Brain microvascular endothelial cell (primary cell): ENCODE measurements at places on chromosomes 7 and 10.

DNA sequence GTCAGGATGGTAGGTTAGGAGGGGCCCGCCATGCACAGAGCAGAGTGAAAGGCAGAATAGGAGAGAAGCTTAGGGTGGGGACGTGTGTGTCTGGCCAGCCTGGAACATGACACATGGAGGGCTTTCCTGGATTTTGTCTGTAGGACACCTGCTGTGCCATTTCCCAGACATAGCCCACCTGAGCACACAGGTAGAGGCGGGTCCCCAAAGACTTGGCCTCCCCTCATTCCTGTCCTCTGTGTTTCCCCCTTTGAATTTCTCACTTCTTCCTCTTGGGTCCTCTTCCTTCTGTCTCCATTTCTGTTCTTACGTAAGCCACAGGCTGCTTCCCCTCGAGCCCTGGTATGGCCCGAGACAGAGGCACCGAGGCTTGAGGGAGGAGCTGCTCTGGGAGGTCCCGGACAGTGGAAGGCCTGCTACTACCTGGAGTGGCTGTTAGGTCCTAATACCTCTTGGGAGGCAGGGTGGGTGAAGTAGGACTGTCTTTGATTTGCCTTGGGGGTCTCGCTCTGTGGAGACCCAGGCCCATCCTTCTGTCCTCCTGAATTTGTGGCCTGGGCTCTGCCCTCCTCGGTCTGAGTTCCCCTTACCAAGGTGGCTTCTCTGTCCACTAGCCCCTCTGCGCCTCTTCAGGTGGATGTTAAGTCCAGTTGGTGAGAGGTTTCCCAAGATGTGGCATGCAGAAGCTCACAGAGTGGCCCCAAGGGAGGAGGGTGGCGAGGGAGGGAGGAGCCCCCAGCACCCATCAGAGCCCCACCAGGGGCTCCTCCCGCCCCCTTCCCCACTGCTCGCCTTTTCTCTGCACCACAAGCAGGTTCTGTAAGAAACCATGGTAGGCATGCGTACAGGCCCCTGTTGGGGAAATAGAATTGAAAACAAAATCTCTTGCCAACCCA lies 5.5 kb downstream of the ZNF775 start:
- DNase-seq: no peak

DNA sequence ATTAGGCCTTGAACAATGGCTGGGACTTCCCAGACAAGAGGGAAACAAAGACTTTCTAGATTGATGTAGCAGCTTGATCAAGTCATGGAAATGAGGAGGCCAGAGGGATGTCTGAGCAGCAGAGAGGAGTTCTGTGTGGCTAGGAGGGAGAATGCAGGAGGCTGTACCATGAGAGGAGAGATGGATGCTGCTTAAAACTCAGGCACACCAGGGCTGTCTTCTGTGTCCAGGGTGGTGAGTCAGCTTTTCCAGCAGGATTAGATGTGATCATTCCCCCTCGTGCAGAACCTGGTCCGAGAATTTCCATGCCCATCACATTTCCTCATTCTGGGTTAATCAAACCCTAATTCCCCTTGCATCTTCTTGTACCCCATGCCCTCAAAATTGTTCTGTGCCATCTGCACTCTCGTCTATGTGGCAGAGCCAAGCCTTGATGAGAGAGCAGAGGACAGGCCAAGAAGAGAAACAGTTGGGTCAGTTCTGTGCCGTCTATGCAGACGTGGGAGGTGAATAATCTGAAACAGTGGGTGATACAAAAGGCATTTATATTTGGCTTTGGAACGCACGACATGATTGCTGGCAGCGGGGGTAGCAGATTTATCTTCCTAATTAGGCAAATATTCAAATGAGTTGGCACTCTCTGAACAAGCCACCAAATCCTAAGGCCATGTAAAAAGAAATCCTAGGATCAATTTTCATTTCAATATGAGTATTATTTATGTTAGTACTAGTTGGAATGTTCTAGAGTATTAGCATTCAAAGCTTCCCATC lies 160.7 kb downstream of the TMEM178B start:
- DNase-seq: no peak

- no peak for DNase-seq
Observed at GRCh38 chr7:128275681-128276080, 34.6 kb downstream of the LEP start.

- DNase-seq: no peak
Observed at GRCh38 chr7:98795741-98796493, 73.9 kb downstream of the TMEM130 start.

- no peak for DNase-seq
Observed at GRCh38 chr10:28997734-28998133, 291.1 kb upstream of the LYZL1 start.

DNA sequence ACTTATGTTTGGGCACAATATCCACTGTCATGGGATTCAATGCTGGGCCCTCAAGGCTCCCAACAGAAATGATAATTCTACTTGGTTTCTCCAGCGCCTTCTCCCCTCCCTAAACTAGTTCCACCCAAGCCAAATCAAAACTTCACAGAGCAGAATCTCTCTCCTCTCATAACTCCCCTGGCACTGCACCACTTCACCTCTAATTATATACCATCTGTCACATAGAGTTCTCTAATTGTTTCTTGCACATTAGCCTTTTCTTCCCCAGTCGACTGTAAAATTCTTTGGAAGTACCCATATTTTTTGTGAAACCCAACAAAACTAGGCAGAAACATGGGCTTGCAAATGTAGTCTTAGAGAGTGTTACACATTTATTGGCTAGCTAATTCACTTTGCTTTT lies 8.1 kb downstream of the SGMS1 start:
- no peak for DNase-seq

DNA sequence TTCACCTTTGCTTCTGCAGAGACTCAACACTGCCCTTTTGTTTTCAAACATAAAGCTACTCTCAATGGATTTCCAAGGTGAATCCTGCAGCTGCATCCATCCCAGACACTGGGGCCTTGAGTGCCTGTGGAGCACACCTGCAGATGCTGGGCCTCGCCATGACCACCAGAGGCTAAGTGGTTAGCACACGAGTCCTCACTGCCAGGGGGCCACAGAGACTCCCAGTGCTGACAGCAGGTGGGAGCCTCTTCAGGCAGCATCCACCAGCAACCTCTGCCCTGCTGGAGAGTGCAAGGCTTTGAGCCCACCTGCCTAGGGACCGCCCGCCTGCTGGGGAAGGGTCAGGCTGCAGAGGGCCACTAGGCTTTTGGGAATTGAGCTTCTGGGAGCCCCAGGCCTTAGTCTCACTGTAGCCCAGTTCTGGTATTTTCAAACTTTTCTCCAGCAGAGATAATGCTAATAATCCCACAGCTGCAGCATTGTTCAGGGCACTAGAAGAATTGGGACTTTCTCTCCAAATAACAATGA lies 9.4 kb upstream of the HPS1 start:
- no peak for DNase-seq

DNA sequence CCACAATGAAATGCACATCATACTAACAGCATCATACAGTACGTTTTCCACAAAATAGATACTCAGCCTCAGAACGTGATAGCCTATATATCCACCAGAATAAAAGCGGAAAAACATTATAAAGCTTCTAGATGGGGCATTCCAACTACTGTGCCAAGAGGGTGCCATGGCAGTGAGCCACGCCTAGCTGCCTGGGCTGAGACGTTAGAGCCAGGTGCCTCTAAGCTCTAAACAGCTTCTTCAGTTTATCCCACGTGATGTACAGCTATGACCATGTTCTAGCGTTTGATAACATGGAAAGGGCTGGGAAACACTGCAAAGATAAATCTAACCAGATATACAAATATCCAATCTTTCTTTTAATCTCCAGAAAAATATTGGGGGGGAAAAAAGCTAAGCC lies 17.8 kb downstream of the USP6NL start:
- DNase-seq: no peak

DNA sequence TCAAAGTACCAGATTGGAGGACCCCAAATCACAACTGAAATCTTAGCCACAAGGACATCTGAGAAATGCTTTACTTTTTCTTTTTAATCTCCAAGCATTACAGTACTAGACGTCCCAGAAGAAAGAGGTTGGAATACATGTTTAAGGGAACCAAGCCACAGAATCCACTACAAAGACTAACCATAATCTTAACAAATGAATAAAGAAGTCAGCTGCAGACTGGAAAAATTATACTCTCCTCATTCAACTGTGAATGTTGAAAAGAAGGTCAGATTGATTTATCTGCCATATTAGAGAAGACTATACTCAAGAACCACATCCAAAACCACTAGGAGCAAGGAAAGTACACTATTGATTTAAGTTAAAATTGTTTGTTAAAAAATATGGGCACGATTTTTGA lies 102.1 kb upstream of the ABCB5 start:
- no peak for DNase-seq
